CD14-positive monocyte (primary cell): ENCODE measurements at places on chromosomes 3 and 15. TPM values are rescaled to one million over a fixed set of nuclear protein-coding genes. Genes with fewer than 3 reads are reported as not detected.

GRCh38 chr15:47473832-47474231, 243.5 kb upstream of the SEMA6D start:
- H3K4me3 ChIP-seq = no peak overlapping the region
- no peaks in the 10 kb centered on the region for H3K27me3 ChIP-seq
- DNase-seq = no peak
- H3K4me1 ChIP-seq = no peaks in the 10 kb centered on the region
- no peak overlapping the region for H3K27ac ChIP-seq

DNA sequence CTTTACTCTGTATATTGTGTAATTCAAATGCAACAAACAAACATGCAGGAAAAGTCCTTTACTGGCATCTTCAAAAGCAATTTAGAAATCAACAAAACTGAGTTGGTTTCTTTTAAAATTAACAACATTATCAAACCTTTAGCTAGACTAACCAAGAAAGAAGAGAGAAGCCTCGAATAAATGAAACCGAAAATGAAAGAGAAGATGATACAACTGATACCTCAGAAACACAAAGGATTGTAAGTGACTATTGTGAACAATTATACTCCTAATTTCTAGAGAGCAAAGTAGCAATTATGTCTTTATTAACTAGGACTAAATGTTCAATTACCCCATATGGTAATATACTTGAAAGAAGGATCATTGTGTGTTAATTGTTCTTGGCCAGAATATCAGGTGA, 49.2 kb upstream of the P3H2 start:
- no peak for DNase-seq
- H3K4me3 ChIP-seq = peak overlapping the region; percentile 39
- H3K27me3 ChIP-seq = no peaks in the 10 kb centered on the region
- H3K27ac ChIP-seq = no peak overlapping the region
- no peaks in the 10 kb centered on the region for H3K36me3 ChIP-seq

GRCh38 chr15:73981761-73982221, 10.3 kb downstream of the STOML1 start:
- DNase-seq = no peak
- H3K4me1 ChIP-seq = peaks cover 36% of the 10 kb centered on the region
- no peaks in the 10 kb centered on the region for H3K36me3 ChIP-seq

GRCh38 chr3:187939891-187940290, 194.6 kb upstream of the BCL6 start:
- no peak overlapping the region for H3K27ac ChIP-seq
- H3K4me3 ChIP-seq = no peak overlapping the region
- no peaks in the 10 kb centered on the region for H3K27me3 ChIP-seq
- no peak for DNase-seq
- peaks cover 34% of the 10 kb centered on the region for H3K4me1 ChIP-seq

GRCh38 chr3:139329364-139329850, 14.4 kb upstream of the MRPS22 start:
- no peaks in the 10 kb centered on the region for H3K4me1 ChIP-seq
- no peaks in the 10 kb centered on the region for H3K27me3 ChIP-seq
- peak; percentile 82 for DNase-seq
- H3K27ac ChIP-seq = no peak overlapping the region
- peak overlapping the region; percentile 37 for H3K4me3 ChIP-seq

GRCh38 chr3:148756311-148756710, 58.6 kb downstream of the AGTR1 start:
- H3K4me3 ChIP-seq = no peak overlapping the region
- no peak overlapping the region for H3K27ac ChIP-seq
- H3K4me1 ChIP-seq = peaks cover 49% of the 10 kb centered on the region
- H3K27me3 ChIP-seq = no peaks in the 10 kb centered on the region
- no peak for DNase-seq
- no peaks in the 10 kb centered on the region for H3K36me3 ChIP-seq

DNA sequence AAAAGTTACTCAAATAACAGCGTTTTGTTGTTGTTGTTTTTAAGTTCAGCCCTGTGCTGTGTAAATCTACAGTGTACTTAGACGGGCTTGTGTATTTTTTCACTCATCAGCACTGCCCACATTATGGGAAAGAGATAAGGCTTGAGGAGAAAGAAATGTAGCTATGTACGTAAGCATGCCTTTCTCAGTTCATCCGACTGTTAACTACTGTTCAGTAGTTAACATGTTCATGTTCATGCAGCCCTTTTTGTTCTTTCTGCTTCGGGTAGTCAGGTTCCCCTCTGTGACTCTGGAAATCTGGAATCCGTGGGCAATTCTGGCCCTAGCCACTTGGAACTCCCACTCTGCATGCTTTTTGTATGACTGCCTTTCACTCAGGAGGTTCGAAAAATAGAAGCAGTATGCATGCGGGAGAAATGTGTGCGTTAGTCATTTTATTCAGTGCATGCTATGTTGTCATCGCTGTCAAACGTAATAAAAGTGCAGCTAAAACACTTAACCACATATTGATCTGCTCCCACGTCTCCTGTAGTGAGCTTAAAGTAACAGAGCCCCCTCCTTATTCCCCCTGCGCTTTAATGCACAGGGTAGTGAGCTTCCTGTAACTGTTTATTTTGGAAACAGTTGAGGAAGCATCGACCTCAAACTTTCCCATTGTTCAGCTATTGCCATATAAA, 283.1 kb upstream of the NR2F2 start:
- peaks cover 17% of the 10 kb centered on the region for H3K27me3 ChIP-seq
- no peaks in the 10 kb centered on the region for H3K36me3 ChIP-seq
- H3K27ac ChIP-seq = no peak overlapping the region
- no peak for DNase-seq
- H3K4me1 ChIP-seq = peaks cover 15% of the 10 kb centered on the region

DNA sequence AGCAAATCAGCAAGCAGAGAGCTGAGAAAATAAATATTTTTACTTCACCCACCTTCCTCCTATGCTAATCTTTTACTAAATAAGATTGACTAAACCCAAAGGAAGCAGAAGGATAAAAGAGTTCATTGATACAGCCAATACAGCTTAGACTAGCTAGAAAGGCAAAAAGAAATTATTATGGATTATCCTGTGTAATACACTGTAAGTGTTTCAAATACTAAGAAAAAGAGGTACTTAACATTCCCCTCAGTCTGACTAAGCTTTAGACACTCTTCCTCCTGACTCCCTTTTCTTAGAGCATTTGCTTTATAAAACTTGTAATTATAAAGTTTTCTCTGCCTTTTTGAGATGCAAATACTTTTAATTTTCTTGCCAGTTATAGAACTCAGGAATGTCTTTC, 848.9 kb upstream of the CADM2 start:
- DNase-seq = no peak
- no peak overlapping the region for H3K27ac ChIP-seq
- H3K4me1 ChIP-seq = no peaks in the 10 kb centered on the region
- H3K36me3 ChIP-seq = no peaks in the 10 kb centered on the region

DNA sequence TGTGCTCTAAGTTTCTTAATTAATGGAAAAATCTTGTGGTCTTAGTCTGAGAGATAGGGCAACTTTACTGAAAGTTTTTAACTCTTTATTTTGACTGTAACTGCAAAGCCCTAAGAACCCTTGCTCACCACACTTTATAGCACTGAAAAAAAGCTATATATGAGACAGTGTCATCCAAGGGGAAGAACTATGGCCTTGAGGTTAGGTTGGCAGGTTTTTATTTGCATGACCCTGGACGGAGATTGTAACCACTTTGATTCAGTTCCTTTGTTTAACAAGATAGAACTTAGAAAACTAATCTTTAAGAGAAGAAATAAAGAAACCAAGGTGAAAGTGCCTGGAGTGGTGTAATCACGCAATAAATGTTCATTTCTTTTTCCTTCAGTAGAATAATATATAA, 30.6 kb upstream of the LYSMD4 start:
- H3K27ac ChIP-seq = no peak overlapping the region
- H3K4me1 ChIP-seq = no peaks in the 10 kb centered on the region
- H3K36me3 ChIP-seq = no peaks in the 10 kb centered on the region
- no peak overlapping the region for H3K4me3 ChIP-seq
- DNase-seq = no peak
- no peaks in the 10 kb centered on the region for H3K27me3 ChIP-seq

- no peak for DNase-seq
- H3K4me1 ChIP-seq = no peaks in the 10 kb centered on the region
- no peaks in the 10 kb centered on the region for H3K27me3 ChIP-seq
- no peaks in the 10 kb centered on the region for H3K36me3 ChIP-seq
Measured at GRCh38 chr3:37210230-37210629, 35.8 kb upstream of the LRRFIP2 start.

SAMD7 gene
- polyA plus RNA-seq = not detected in 2 replicates

KPNA4 gene
- 5.8 and 14.7 TPM in 2 replicates for polyA plus RNA-seq

ITGB5 gene
- polyA plus RNA-seq = 1.0 TPM

UTS2B gene
- not detected in 2 replicates for polyA plus RNA-seq

IQCF5 gene
- polyA plus RNA-seq = not detected

ARMC8 gene
- 43.9 TPM for polyA plus RNA-seq

SNTN gene
- not detected for polyA plus RNA-seq

LINGO1 gene
- not detected for polyA plus RNA-seq
